ENCODE measurements at places on chromosomes 11 and 22.

DNA sequence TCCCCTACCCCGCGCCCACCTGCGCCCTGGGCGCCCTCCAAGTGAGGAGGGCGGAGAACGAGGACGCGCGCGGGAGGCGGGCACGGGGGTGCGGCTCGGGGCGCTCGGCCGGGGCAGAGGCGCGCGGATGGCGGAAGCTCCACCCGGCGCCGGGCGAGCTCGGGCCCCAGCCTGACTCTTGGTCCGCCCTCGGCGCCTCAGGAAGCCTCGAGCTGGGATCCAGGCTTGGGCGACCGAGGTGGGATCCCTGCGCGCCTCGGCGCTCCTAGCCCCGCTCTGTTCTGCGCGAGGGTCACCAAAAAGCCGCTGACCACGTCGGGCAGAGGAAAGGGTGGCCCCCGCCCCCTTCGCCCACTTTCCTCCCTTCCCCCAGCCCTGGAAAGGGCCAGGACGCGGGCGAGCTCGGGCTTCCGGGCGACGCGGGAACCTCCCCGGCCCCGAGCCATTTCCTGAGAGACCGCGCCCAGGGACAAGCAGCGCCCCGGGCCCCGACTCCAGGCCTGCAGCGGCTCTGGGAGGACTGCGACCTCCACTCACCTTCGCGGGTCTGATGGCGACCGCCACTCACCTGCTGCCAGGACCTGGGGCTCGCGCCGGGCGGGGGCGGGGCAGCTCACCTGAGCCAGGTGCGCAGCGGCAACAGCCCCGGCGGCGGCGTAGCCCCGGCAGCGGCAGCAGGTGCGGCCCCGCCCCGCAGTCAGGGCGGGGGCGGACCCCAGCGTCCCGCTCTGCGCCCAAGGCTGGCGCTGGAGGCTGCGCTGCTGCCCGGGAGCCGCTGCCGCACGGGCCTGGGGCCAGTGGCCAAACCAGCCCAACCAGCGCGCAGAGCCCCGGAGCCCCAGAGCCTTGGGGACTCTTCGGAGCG lies 2.2 kb upstream of the SIGIRR start:
- H3K4me3 ChIP-seq, result peak overlapping the region; percentile 96
- peak; percentile 94 for DNase-seq
- H3K4me1 ChIP-seq, result peaks cover 23% of the 10 kb centered on the region
- peak overlapping the region; percentile 89 for H3K27ac ChIP-seq
- H3K36me3 ChIP-seq, result no peaks in the 10 kb centered on the region

- no peak overlapping the region for H3K4me3 ChIP-seq
- no peaks in the 10 kb centered on the region for H3K27me3 ChIP-seq
- H3K36me3 ChIP-seq, result no peaks in the 10 kb centered on the region
- DNase-seq, result no peak
- H3K4me1 ChIP-seq, result no peaks in the 10 kb centered on the region
Measured at GRCh38 chr11:23124996-23125395, 264.7 kb upstream of the CCDC179 start.

- no peak overlapping the region for H3K27ac ChIP-seq
- no peak for DNase-seq
- H3K4me1 ChIP-seq, result no peaks in the 10 kb centered on the region
- no peaks in the 10 kb centered on the region for H3K36me3 ChIP-seq
- no peak overlapping the region for H3K4me3 ChIP-seq
Measured at GRCh38 chr22:18130699-18131429, 19.1 kb upstream of the USP18 start.

- H3K27ac ChIP-seq, result no peak overlapping the region
- DNase-seq, result no peak
- H3K4me1 ChIP-seq, result no peaks in the 10 kb centered on the region
- no peaks in the 10 kb centered on the region for H3K36me3 ChIP-seq
- no peak overlapping the region for H3K4me3 ChIP-seq
Measured at GRCh38 chr11:91932151-91932821, 292.3 kb upstream of the FAT3 start.

GRCh38 chr11:13923716-13924650 lies 38.5 kb upstream of the SPON1 start:
- H3K27ac ChIP-seq, result no peak overlapping the region
- no peak overlapping the region for H3K4me3 ChIP-seq
- H3K4me1 ChIP-seq, result no peaks in the 10 kb centered on the region
- no peaks in the 10 kb centered on the region for H3K27me3 ChIP-seq
- H3K36me3 ChIP-seq, result no peaks in the 10 kb centered on the region

GRCh38 chr11:1889224-1889930 lies 2.3 kb downstream of the PRR33 start:
- H3K27me3 ChIP-seq, result no peaks in the 10 kb centered on the region
- H3K4me1 ChIP-seq, result no peaks in the 10 kb centered on the region
- no peaks in the 10 kb centered on the region for H3K36me3 ChIP-seq
- no peak overlapping the region for H3K27ac ChIP-seq

DNA sequence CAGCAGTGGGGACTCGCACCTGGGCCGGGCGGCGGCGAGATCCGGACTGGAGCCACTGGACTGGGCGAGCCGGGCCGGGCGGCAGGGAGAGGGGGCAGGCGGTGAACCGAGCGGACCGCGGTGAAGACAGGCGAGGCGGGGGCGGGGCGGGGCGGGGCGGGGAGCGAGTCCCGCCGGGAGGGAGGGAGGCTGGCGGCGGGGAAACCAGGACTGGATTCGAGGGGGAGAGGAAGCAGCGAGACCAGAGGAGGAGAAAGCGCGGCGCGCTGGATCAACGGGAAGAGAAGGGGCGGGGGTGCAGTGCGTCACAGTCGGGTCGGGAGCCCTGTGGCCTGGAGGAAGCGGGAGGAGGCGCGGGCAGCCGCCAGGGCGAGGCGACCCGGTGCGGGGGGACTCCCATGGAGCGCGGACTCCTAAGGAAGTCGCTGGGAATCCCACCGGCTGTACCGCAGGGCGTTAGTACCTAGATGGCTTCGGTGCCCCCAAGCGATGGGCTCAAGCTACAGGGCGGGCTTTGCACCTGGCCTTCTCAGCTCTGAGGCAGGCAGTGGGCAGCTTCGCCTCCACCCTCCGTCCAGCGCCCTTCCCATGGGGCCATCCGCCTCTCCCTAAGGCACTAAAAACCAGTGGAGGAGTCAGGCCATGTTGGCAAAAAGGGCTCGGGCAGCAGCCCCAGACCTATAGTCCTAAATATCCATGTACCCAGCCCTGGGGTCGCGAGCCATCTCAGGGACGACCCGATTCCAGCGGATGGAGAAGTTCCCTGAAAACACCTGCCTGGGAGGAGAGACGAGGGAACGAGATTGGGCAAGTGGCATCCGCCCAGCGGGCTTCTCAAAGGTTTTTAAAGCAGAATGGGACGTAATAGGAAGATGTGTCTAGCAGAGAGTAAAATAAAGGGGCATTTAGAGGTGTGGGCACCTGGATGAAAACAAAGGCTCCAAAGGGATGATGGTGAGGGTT lies at the start of gene TMEM121B:
TMEM121B (minus strand) TSS at position 128 of the 963 bp plus-strand sequence. CDS start 233 bp downstream, outside the sequence.
- H3K27me3 ChIP-seq, result no peaks in the 10 kb centered on the region
- peaks cover 5% of the 10 kb centered on the region for H3K4me1 ChIP-seq
- peak within 1 kb of the TSS; percentile 47 for H3K4me3 ChIP-seq
- peak; percentile 77 for DNase-seq

DNA sequence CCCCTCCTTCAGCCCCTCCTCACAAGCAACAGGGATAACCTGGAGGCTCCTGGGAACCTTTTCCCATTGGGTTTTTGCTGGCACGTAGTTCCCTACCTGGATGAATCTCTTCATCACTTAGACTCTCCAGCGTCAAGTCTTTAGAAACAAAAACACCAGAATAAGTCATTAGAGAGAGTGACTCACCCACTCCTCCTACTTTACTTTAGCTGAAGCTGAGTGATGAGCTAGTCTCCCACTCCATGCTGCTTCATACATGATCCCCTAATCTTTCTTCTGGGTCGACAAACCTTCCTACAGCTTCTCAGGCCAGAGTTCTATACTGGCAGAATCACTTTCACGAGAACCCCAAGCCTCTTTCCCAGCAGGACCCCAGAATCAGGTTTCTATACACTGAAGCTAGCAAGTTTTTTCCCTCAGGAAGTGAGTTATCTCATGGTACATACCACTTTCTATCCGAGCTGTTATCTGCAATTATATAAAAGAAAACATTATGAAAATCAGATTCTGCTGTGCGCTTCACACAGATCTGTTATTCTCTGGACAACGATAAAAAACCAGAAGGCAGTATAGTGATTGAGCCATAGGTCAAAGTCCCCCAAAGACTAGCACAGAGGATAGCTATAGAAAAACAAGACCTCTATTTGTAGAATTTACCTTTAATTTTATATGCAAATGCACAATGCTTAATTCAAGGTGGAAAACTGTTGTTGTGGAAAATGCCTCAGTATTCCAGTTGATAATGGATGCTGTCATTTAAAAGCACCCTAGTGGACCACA lies 18.7 kb downstream of the DRICH1 start:
- no peak overlapping the region for H3K27ac ChIP-seq
- no peaks in the 10 kb centered on the region for H3K36me3 ChIP-seq
- 0 out of 2 replicates have a peak, but pooled peaks cover 6% of the 10 kb centered on the region for H3K4me1 ChIP-seq
- no peaks in the 10 kb centered on the region for H3K27me3 ChIP-seq
- DNase-seq, result no peak

- no peaks in the 10 kb centered on the region for H3K27me3 ChIP-seq
- no peak overlapping the region for H3K27ac ChIP-seq
Measured at GRCh38 chr11:65297026-65297672, 17.5 kb upstream of the CDC42EP2 start.

- H3K4me3 ChIP-seq, result no peak overlapping the region
- DNase-seq, result no peak
- H3K27ac ChIP-seq, result no peak overlapping the region
- H3K27me3 ChIP-seq, result no peaks in the 10 kb centered on the region
Measured at GRCh38 chr11:114149689-114150407, 90.3 kb downstream of the ZBTB16 start.

- no peaks in the 10 kb centered on the region for H3K4me1 ChIP-seq
- no peak overlapping the region for H3K27ac ChIP-seq
- H3K27me3 ChIP-seq, result no peaks in the 10 kb centered on the region
- no peak overlapping the region for H3K4me3 ChIP-seq
- DNase-seq, result no peak
- no peaks in the 10 kb centered on the region for H3K36me3 ChIP-seq
Measured at GRCh38 chr11:116404462-116404798, 368.4 kb downstream of the BUD13 start.

DNA sequence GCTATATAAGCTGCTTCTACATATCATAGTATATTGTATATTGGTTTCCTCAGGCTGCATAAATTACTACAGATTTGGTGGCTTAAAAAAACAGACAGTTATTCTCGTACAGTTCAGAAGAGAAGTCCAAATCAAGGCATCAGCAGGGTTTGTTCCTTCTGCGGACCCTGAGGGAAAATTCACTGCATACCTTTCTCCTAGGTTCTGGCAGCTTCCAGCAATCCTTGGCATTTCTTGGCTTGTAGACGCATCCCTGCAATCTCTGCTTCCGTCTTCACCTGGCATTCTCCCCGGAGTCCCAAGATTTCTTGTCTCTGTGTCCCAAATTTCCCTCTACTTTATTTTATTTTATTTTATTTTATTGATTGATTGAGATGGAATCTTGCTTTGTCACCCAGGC lies 142.8 kb downstream of the COMMD9 start:
- no peak overlapping the region for H3K27ac ChIP-seq
- no peaks in the 10 kb centered on the region for H3K27me3 ChIP-seq
- H3K36me3 ChIP-seq, result no peaks in the 10 kb centered on the region
- H3K4me3 ChIP-seq, result no peak overlapping the region

- no peak for DNase-seq
- H3K4me1 ChIP-seq, result peaks cover 37% of the 10 kb centered on the region
- H3K27ac ChIP-seq, result no peak overlapping the region
- H3K4me3 ChIP-seq, result no peak overlapping the region
Measured at GRCh38 chr22:45242778-45243191, 2.1 kb upstream of the KIAA0930 start.

GRCh38 chr11:118536726-118537125 lies 5.7 kb downstream of the TMEM25 start:
- DNase-seq, result no peak
- no peaks in the 10 kb centered on the region for H3K27me3 ChIP-seq
- H3K4me3 ChIP-seq, result no peak overlapping the region
- peaks cover 4% of the 10 kb centered on the region for H3K36me3 ChIP-seq

DNA sequence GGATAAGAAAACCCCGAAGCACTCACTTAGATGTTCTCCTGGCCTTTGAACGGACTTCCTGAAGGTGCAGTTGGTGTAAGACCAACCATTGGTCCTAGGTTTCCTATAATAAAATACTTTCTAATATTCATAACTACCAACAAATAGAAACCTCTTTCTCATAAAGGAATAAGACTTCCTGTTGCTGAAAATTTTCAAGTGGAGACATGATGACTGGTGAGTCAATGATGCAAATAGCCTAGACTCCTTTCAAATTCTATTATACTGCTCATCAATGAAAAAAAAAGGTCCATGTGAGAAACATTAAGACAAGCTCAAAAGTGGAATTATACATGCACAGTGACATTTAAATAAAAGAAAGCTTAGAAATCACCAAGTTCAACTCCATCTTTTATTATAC lies 862.8 kb downstream of the FAM181B start:
- no peaks in the 10 kb centered on the region for H3K27me3 ChIP-seq
- no peaks in the 10 kb centered on the region for H3K4me1 ChIP-seq
- no peak overlapping the region for H3K27ac ChIP-seq
- no peaks in the 10 kb centered on the region for H3K36me3 ChIP-seq
- DNase-seq, result no peak
- no peak overlapping the region for H3K4me3 ChIP-seq

- H3K4me1 ChIP-seq, result no peaks in the 10 kb centered on the region
- peak overlapping the region; percentile 34 for H3K27ac ChIP-seq
- DNase-seq, result peak; percentile 56
- H3K27me3 ChIP-seq, result no peaks in the 10 kb centered on the region
Measured at GRCh38 chr22:40922484-40923303, 28.5 kb upstream of the RBX1 start.

- peak overlapping the region; percentile 83 for H3K4me3 ChIP-seq
- H3K27me3 ChIP-seq, result no peaks in the 10 kb centered on the region
- H3K36me3 ChIP-seq, result no peaks in the 10 kb centered on the region
- DNase-seq, result peak; percentile 94
Measured at GRCh38 chr11:16925561-16926065, 88.6 kb downstream of the PLEKHA7 start.

GRCh38 chr11:82757660-82758357 lies 24.1 kb upstream of the FAM181B start:
- DNase-seq, result no peak
- H3K36me3 ChIP-seq, result no peaks in the 10 kb centered on the region
- no peak overlapping the region for H3K27ac ChIP-seq
- peaks cover 2% of the 10 kb centered on the region for H3K27me3 ChIP-seq

DNA sequence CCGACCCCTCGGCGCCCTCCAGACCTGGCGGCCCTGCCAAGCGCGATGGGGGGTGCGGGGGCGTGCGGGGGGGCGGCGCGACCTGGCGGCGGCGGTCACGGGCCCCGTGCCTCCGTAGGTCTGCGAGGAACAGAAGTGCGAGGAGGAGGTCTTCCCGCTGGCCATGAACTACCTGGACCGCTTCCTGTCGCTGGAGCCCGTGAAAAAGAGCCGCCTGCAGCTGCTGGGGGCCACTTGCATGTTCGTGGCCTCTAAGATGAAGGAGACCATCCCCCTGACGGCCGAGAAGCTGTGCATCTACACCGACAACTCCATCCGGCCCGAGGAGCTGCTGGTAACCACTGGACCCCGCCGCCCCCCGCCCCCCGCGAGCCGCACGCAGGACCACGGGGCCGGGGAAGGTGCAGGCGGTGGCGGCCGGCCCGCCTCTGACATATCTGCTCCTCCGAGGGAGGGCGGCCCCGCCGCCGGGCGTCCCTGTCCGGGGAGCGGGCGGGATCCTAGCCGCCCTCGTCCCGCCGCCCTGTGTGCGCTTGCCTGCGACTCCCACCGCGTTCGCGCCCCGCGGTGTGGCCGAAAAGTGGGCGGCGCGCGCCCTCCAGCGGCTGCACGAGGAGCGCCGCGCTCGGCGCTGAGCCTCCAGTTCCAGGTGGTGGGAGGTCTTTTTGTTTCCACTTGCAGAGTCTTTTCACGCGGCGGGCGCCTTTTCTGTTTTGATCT lies 2.1 kb downstream of the CCND1 start:
- peak; percentile 85 for DNase-seq
- H3K4me3 ChIP-seq, result peak overlapping the region; percentile 73
- peak overlapping the region; percentile 45 for H3K27ac ChIP-seq
- H3K4me1 ChIP-seq, result peaks cover 10% of the 10 kb centered on the region
- peaks cover 11% of the 10 kb centered on the region for H3K36me3 ChIP-seq
